ENCODE measurements at places on chromosomes 7 and 10. TPM values are rescaled to one million over a fixed set of nuclear protein-coding genes. Genes with fewer than 3 reads are reported as not detected.

- peaks cover 16% of the 10 kb centered on the region for H3K4me1 ChIP-seq
- peaks cover 8% of the 10 kb centered on the region for H3K36me3 ChIP-seq
- H3K27ac ChIP-seq, result no peak overlapping the region
- DNase-seq, result no peak
- no peak overlapping the region for H3K4me3 ChIP-seq
- H3K27me3 ChIP-seq, result no peaks in the 10 kb centered on the region
Measured at GRCh38 chr10:13790196-13790595, 203.4 kb downstream of the PRPF18 start.

DNA sequence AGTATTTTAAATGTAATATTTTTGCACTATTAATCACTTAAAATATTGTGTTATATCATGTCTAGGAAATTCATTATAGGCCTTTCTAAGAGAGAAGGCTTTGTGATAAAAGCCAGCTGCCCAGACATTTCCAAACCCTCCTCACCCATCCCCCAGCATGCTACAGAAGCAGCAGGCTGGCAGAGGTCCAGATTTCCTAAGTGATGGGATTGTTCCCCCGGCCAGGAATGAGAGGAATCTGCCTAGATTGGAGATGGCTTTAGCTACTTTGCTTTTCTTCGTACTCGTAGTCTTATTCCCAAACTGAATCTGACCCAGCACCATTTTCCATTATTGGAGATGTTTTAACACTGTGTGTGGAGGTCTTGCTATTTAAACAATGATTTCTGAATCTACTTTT is 29.4 kb downstream of the CDK14 start:
- H3K4me3 ChIP-seq, result peak overlapping the region; percentile 49
- no peaks in the 10 kb centered on the region for H3K27me3 ChIP-seq
- peak overlapping the region; percentile 32 for H3K27ac ChIP-seq
- no peaks in the 10 kb centered on the region for H3K36me3 ChIP-seq

Gene ANKRD26
- total RNA-seq, result 15.6 TPM

Gene ADGRA1
- total RNA-seq, result not detected

- no peaks in the 10 kb centered on the region for H3K27me3 ChIP-seq
- no peak for DNase-seq
- H3K36me3 ChIP-seq, result peaks cover 8% of the 10 kb centered on the region
- peaks cover 10% of the 10 kb centered on the region for H3K4me1 ChIP-seq
- H3K27ac ChIP-seq, result no peak overlapping the region
- no peak overlapping the region for H3K4me3 ChIP-seq
Measured at GRCh38 chr10:96858706-96859050, 26.6 kb downstream of the LCOR start.

Gene ICA1
- total RNA-seq, result 1.2 TPM

DNA sequence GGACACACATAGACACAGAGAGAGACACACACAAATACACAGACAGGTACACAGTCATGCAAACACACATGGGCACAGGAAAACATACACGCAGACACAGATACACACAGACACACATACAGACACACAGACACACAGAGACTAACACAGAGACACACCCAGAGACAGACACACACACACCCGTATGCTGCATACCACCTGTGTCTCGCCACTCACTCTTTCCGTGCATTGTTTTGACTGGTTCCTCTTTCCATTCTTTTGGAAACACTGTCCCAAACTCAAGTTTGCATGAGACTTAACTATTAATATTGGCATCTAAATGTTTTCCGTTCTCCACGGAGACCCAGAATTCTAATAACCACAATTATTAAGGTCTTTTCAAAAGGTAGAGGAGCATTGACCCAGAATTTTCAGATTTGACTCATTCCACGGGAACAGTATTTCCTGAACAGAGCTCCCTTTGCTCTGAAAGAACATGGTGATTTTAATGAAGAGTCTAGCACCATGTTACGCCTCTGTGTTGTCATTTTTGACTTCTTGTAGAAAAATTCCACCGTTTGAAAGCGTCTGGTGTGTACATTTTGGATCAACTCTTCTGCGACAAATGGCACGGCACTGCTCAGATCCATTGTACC is 141.2 kb upstream of the RNF32 start:
- DNase-seq, result no peak
- no peak overlapping the region for H3K27ac ChIP-seq
- H3K36me3 ChIP-seq, result no peaks in the 10 kb centered on the region
- H3K4me1 ChIP-seq, result no peaks in the 10 kb centered on the region
- no peak overlapping the region for H3K4me3 ChIP-seq

Gene SAP25
- total RNA-seq, result not detected

DNA sequence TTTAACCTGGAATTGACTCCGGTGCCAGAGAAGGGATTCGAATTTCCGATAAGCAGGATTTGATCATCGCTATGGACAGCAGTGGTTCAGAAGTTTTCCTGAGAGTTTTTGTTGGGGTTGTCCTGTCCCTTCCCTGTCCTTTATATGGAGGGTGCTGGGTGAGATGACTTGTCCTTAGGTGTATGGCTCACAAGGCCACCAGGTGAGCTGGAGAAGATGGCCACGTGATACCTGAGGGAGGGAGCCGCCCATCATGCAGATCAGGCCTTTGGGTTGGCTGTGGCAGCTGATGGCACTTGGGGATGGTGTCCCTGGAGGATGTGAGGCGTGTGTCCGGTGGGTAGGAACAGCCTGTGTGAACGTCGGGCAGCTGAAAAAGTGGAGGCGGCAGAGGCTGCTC is 187.7 kb downstream of the PTPN20 start:
- no peak overlapping the region for H3K4me3 ChIP-seq

DNA sequence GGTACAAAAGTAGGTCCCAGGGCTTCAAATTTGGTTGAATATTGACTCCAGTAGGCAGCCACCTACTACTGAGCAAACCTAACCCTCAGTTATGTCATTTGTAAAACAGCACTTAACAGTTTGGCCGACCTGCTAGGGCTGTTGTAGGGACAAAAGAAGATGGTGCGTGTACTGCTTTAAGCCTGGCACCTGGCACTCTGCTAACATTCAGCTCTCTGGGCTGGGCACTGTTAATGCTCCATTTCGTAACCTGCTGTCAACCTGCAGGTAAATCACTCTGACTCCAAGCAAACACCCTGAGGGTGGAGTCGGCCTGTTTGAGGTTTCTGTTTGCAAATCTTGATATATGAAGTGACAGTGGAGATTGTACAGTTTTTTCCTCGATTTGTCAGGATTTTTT is 7.2 kb downstream of the ZKSCAN1 start:
- H3K36me3 ChIP-seq, result peaks cover 58% of the 10 kb centered on the region
- no peak overlapping the region for H3K4me3 ChIP-seq
- H3K27ac ChIP-seq, result no peak overlapping the region
- DNase-seq, result no peak

DNA sequence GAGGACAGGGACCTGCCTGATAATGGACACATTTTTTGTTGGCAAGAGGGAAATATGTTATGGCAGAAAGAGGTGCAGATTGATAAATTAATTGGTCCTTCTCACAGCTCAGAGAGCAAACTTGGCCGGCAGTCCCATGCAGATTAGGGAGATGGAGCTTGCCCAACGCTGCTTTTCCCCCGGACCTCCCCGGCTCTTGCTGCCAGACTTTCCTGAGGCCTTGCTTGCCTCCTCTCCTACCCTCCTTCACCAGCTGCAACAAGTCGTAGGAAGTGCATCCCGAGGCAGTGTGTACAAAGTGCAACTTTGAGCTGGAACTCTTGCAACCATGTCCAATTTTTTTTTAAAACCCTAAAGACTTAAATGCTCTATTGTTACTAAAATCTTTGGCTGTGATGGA is 215.5 kb downstream of the LRMDA start:
- H3K4me1 ChIP-seq, result no peaks in the 10 kb centered on the region
- no peak overlapping the region for H3K4me3 ChIP-seq
- no peaks in the 10 kb centered on the region for H3K36me3 ChIP-seq
- peaks cover 7% of the 10 kb centered on the region for H3K27me3 ChIP-seq
- no peak for DNase-seq

GRCh38 chr10:104127411-104127810 is 5.4 kb downstream of the SFR1 start:
- no peak for DNase-seq
- no peak overlapping the region for H3K27ac ChIP-seq
- no peaks in the 10 kb centered on the region for H3K36me3 ChIP-seq

- H3K36me3 ChIP-seq, result no peaks in the 10 kb centered on the region
- H3K27me3 ChIP-seq, result no peaks in the 10 kb centered on the region
- no peak for DNase-seq
- no peak overlapping the region for H3K4me3 ChIP-seq
- H3K4me1 ChIP-seq, result no peaks in the 10 kb centered on the region
Measured at GRCh38 chr10:103038570-103038969, 120.5 kb downstream of the CNNM2 start.

Gene COL28A1
- total RNA-seq, result 0.29 TPM

- no peak overlapping the region for H3K27ac ChIP-seq
- DNase-seq, result no peak
- H3K27me3 ChIP-seq, result no peaks in the 10 kb centered on the region
- no peaks in the 10 kb centered on the region for H3K4me1 ChIP-seq
- no peak overlapping the region for H3K4me3 ChIP-seq
Measured at GRCh38 chr10:14705548-14706230, 69.0 kb downstream of the FAM107B start.

- H3K4me1 ChIP-seq, result no peaks in the 10 kb centered on the region
- no peaks in the 10 kb centered on the region for H3K27me3 ChIP-seq
- H3K4me3 ChIP-seq, result no peak overlapping the region
Measured at GRCh38 chr10:32972929-32973328, 14.9 kb upstream of the ITGB1 start.

Gene ANLN
- 12.7 TPM for total RNA-seq

Gene TRIM50
- not detected for total RNA-seq

Gene ABCB4
- total RNA-seq, result under 0.01 TPM

Gene HOXA1
- total RNA-seq, result 1.5 TPM

DNA sequence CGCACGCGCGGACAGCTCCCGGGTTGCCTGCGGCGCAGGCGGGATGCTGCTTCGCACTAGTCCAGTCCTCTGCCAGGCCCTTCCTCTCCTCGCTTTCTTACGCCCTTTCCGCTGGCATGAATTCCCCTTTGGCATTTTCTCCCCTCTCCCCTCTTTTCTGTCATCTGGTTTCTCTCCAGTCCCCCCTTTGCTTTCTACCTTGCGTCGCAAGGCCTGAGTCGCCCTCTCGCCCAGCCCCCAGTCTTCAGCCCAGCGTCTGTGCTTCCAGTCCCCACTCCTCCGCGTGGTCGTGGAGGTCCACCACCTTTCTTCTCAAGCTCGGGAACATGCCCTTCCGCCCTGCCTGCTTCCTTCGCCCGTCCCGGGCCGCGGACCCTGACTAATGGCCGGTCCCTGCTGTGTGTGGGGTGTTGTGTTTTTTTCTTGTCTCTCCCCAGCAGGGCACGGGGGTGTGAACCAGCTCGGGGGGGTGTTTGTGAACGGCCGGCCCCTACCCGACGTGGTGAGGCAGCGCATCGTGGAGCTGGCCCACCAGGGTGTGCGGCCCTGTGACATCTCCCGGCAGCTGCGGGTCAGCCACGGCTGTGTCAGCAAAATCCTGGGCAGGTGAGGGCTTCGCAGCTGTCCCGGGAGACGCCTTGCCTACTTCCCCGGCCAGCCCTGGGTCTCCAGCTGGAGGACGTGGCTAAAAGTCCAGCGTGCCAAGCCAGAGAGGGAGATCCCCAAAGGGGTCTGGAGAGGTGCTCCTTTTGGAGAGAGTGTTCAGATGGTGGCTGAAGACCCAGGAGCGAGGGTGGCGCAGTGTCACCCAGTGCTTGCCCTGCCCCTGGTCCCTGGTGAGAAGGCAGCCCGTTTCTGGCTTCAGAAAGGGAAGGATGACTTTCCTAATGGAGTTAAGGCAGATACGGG is 4.2 kb downstream of the PAX2 start:
- H3K27ac ChIP-seq, result no peak overlapping the region
- peaks cover 91% of the 10 kb centered on the region for H3K27me3 ChIP-seq
- no peak overlapping the region for H3K4me3 ChIP-seq
- no peaks in the 10 kb centered on the region for H3K36me3 ChIP-seq
- DNase-seq, result peak; percentile 76
- no peaks in the 10 kb centered on the region for H3K4me1 ChIP-seq

DNA sequence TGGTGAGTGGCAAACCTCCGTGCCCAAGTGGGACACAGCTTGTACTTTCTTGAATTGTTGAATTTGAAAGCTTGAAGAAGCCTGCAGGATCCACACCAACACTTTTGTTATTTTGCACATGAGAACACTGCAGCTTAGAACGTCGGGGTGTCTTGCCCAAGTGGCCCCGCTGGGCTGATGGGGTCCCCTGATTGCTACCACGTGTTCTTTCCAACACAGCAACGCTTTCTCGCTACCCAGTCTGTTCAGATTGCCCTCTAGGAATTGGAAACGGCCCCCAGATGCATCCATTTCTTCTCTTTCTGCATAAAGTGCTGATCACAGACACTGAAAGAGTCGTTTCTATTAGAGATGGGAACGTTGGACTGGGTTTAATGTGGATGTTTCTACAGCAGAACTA is 268.5 kb downstream of the ADARB2 start:
- no peaks in the 10 kb centered on the region for H3K36me3 ChIP-seq
- no peaks in the 10 kb centered on the region for H3K4me1 ChIP-seq
- no peak for DNase-seq
- no peak overlapping the region for H3K27ac ChIP-seq

Gene IKZF1
- total RNA-seq, result under 0.01 TPM

Gene METTL27
- 8.7 TPM for total RNA-seq

- no peak overlapping the region for H3K27ac ChIP-seq
- no peak for DNase-seq
- H3K27me3 ChIP-seq, result no peaks in the 10 kb centered on the region
- no peaks in the 10 kb centered on the region for H3K4me1 ChIP-seq
- no peak overlapping the region for H3K4me3 ChIP-seq
Measured at GRCh38 chr10:1141701-1142100, 85.5 kb downstream of the WDR37 start.

Gene CYP2C18
- not detected for total RNA-seq

DNA sequence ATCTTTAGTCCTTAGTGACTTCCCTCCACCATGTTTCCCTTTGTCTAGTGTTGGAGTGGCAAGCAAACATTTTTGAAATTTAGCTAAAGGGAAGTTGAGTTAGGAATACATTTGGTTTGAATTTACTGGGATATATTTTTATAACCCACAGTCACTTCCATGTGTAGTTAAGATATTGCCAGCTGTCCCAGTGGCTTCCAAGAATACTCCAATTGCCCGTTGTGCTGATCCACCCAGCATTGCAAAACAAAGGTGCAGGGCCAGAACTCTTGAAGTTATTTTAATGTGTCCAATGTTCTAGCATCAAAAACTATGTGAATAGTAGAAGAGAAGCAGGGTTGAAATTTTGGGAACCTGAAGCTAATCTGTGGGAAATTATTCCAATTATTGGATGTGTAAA is 2.5 kb upstream of the P4HA1 start:
- H3K27me3 ChIP-seq, result no peaks in the 10 kb centered on the region
- no peak overlapping the region for H3K4me3 ChIP-seq
- H3K4me1 ChIP-seq, result peaks cover 9% of the 10 kb centered on the region

Gene C10orf71
- not detected for total RNA-seq

- H3K27ac ChIP-seq, result no peak overlapping the region
- no peaks in the 10 kb centered on the region for H3K27me3 ChIP-seq
- H3K4me3 ChIP-seq, result no peak overlapping the region
- no peak for DNase-seq
- peaks cover 4% of the 10 kb centered on the region for H3K4me1 ChIP-seq
Measured at GRCh38 chr10:21584834-21585530, 51.0 kb downstream of the MLLT10 start.

DNA sequence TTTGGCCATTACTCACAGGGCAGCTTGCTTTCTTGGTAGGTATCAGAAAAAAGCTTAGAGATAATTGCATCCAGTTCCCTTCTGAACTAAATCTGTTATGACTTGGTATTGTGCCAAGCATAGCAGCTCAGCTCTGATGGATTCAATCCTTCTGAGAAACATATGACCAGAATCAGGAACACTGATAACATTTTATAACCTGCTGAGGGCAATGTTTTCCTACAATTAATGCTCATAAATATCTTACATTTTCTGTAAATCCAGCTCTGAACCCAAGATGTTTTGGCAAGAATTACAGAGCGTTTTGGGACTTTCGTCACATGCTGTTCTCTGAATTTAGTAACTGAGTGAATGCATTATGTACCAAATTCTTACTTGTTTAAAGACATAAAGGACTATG is 167.8 kb downstream of the KIF20B start:
- no peak overlapping the region for H3K4me3 ChIP-seq
- no peak for DNase-seq
- H3K4me1 ChIP-seq, result peaks cover 7% of the 10 kb centered on the region
- peaks cover 4% of the 10 kb centered on the region for H3K27me3 ChIP-seq
- no peaks in the 10 kb centered on the region for H3K36me3 ChIP-seq

All from osteoblast (primary cell).